Lower lobe of right lung (tissue), 2 donors: ENCODE measurements at places on chromosomes 7 and 10.

- DNase-seq: no peak
Observed at GRCh38 chr10:71278691-71279588, 40.1 kb upstream of the SLC29A3 start.

GRCh38 chr7:11281953-11282352, 308.3 kb downstream of the PHF14 start:
- DNase-seq: no peak

- DNase-seq: no peak
Observed at GRCh38 chr7:21507627-21508343, 35.1 kb upstream of the DNAH11 start.

DNA sequence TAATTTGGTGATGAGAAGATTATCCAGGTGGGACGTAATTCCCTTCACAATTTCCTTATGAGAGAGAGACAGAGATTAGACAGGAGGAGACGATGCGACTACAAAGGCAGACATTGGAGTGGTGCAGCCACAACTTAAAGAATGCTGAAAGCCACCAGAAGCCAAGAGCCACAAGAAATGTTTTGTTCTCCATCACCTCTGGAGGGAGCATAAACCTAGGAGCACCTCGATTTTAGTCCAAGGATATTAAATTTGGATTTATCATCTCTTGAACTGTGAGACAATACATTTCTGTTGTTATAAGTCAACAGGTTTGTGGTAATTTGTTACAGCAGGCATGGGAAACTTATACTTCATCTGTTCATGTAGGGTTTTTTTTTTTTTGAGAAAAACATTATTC, 418.9 kb downstream of the DGKB start:
- DNase-seq: no peak

- DNase-seq: no peak
Observed at GRCh38 chr10:20256969-20257368, 440.7 kb downstream of the PLXDC2 start.
